NCI-H1092 (cell line): ENCODE measurements at places on chromosomes 7 and 10.

GRCh38 chr10:115164220-115164619, 71.1 kb downstream of the ATRNL1 start:
- no peak for DNase-seq

DNA sequence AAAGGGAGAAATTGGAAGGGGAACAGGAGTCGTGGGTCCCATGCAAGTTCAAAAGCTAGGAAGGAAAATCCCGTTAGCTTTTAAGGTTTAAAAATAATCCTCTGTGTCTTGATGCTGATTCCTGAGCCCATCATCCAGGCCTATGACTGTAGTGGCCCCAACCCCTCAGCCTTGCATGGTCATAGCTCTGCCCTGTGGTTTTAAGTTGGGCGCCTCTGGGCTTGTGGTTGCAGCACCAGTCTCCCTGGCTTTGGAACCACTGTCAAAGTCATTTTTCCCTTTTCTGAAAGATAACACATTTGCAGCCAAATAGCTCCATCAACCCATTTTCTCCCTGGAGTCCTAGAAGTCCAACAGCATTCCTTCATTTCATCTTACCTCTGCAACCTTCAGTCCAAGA, 13.6 kb downstream of the TMEM236 start:
- DNase-seq = no peak

- DNase-seq = peak; percentile 11
Observed at GRCh38 chr10:84256510-84257342, 11.9 kb downstream of the RGR start.

GRCh38 chr7:107843184-107843583, 40.2 kb upstream of the SLC26A3 start:
- DNase-seq = no peak

GRCh38 chr7:143382791-143383641, 1.9 kb downstream of the ZYX start:
- DNase-seq = no peak

- DNase-seq = no peak
Observed at GRCh38 chr7:144006692-144007042, 6.5 kb downstream of the OR6B1 start.

DNA sequence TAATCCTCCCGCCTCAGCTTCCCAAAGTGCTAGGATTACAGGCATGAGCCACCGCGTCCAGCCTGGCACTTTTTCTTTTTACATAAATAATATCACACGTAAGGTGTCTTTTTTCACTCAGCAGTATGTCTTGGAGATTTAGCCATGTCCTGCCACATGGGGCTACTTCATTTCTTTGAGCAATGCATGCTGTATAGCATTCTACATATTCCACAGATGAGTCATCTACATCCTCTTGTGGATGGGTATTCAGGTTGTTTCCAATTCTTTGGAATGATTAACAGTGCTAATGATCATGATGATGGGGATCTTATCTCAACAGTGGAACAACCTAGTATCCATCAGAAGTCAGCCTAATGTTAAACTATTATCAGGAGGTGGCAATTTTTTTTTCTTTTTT, 50.8 kb downstream of the ZNF503 start:
- DNase-seq = no peak

DNA sequence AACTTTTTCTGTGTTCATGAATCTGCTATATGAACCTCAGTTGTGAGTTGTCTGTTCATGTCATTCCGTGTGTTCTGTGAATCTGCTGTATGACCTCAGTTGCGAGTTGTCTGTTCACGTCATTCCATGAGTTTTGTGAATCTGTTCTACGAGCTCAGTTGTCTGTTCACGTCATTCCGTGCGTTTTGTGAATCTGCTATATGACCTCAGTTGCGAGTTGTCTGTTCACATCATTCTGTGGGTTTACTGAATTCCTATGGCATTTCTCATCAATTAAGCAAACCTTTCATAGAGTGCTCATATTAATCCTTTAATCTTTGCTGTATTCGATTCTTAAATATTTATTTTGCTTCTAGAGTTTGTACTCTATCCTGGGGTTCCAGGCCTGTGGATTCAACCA, 150.6 kb downstream of the DIP2C start:
- no peak for DNase-seq

DNA sequence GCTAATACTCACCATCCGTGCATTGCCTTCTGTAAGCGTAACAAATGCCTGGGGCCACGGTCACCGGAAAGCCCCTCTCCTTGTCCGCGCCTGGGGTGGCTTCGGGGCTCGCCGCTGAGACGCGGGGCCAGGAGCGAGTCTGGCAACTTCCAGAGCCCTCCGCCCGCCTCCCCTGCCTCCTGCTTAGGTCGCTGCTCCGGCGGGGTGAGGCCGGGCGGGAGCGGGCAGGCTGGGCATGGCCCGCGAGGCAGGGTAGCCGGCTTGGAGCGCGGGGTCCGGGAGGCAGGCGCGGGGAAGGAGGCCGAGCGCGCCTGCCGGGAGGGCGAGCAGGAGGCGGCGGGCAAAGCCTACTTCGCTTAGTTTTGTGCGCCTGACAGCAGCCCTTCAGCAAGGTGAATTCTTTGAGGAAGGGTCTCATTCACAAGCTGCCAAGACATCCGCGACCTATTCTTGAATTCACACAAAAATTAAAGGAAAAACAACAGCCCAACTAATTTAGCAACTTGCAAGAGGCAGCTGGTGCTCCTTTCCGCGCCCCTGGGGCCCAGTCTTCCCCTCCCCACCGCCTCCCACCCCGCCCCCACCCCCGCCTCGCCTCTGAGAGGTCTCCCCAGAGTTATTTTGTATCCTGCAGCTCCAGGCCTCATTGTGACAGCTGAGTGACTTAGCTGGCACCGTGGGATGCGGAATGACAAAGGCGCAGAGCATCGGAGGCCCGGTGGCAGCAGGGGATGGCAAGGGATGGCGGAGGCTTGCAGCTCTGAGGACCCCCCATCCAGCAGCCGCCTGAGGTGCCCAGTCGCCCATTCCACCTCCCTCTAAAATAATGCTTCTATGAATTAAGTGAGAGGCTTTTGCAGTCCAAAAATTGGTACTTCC, 12.8 kb upstream of the KAT6B start:
- no peak for DNase-seq

- DNase-seq = no peak
Observed at GRCh38 chr10:79411546-79412495, 33.6 kb downstream of the ZCCHC24 start.

GRCh38 chr10:4121502-4122380, 336.7 kb upstream of the KLF6 start:
- DNase-seq = no peak

DNA sequence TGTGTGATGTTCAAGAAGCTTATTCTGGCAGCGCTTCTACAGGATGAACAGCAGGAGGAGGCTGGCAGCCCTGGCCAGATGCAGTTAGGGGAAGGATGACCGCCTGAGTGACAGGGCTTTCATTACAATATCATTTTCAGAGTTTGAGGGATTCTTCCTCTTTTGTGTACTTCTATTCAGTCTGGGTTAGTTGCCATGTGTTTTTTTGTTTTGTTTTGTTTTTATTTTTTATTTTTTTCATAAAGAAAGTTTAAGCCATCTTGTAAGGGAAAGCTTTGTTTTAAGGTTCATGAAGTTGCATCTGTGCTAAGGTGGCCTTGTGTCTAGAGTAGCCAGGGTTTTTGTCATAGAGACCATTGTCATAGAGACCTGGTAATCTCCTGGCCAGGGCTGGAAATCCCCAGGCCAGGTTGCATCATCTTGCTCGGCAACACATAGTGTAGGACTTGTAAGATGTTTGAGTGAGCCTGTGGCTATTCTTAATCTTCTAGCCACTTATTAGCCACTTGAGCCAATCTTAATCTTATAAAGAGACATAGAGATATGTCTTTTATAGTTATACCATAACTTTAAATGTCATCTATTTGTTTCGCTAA, 230.5 kb upstream of the TMEM229A start:
- DNase-seq = no peak

GRCh38 chr10:44282626-44283300, 102.1 kb downstream of the CXCL12 start:
- DNase-seq = no peak

DNA sequence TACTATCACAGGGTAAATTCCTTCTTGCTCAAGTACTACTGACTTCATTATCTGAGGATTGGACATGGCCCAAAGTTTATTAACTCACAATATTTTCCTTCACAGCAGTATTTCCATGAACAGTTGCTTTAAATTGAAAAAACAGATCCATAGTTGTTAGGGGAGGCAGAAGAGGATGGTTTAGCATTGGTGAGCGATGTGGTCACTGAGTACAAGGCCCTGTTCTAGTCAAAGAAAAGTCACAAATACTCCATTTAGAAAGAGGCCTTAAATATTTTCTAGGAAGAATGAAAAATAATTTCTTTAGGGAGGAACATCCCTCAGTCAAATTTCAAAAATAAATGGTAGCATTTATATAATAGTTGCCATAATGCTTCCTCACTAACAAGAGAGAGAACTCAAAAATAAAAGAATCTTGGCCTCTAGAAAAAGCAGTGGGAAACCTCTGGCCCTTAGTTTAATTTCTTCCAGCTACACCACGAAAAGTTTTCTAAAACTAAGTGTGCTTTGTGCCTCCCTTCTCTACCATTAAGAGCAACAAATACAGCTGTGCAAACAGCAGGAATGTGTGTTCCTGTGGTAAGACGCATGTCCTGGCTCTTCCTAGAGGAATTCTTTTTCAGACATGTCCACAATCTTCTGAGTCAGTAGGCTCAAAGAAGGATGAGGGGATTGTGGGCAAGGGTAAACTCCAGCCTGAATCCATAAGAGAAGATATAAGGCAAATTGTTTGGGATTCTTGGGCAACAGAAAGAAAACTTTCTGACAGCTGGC, 105.7 kb downstream of the HOXA1 start:
- no peak for DNase-seq

DNA sequence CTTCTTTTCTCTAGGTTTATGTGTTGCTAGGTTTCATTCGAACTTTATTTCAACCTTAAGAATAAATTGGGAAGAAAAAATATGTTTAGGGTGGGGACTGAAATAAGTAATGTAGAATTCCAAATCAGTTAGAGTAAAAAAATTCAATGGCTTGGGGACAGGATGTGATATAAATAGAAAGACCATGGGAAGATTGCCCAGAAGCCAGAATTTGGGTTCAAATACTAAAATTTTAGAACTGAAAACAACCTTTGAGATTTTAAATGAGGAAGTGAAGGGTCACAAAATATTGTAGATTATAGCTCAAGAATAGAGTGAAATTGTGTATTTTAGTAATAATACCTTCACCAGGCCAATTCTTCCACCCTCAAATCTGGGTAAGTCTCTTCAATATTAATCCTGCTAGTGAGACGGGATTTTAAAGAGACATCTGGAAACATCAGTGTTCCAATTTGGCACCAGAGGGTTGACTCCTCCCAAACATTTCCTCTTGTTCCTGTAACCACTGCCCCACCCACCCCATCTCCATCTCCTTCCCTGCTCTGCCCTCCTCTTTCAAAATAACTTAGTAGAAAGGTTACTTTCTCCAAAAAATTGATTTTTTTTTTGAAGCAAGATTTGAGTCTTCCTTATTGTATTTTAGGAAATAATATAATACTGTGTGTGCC, 51.3 kb upstream of the FAM3C start:
- DNase-seq = no peak

DNA sequence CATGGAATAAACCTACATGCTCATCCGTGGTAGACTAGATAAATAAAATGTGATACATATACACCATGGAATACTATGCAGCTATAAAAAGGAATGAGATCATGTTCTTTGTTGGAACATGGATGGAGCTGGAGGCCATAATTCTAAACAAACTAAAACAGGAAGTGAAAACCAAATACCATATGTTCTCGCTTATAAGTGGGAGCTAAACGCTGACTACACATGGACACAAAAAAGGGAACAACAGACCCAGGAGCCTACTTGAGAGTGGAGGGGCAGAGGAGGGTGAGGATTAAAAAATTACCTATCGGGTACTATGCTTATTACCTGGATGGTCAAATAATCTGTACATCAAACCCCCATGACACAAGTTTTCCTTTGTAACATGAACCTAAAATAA, 68.7 kb upstream of the SEC61G start:
- no peak for DNase-seq

GRCh38 chr7:30327813-30328212, 43.4 kb downstream of the ZNRF2 start:
- no peak for DNase-seq

DNA sequence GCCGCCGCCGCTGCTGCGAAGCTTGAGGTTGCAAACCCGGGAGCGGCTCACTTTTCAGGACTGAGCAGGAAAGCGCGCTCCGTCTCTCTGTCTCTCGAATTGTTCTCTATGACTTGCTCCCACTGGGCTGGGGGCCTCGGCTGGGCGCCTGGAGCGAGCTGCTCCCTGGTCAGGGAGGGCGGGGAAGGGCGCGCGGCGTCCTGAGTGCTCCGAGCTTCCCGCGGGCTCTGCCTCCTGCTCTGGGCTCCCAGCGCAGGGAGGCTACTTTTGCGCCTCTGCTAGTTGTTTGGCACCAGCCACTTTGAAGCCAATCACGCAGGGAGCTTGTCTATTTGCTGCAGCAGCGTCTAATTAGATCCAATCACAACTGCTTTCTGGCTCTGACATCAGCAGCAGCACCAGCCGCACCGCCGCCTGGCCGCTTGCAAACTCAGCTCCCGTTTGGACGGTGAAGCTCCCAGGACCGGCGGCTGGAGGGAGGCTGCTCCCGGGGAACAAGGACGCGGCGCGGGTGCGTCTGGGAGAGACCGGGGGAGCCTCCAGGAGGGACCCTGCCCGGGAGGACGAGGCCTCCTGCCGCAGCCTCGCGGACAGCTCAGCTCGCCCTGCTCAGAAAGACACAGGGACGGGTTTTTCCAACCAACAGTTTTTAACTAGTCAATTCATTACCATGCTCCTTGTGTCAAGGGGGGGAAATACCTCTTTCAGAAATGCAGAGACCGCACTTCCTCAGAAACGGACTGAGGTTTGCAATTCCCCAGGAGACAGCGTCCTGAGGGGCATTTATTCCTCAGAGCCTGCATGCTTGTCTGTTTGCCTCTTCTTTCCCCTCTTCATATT, at the start of gene ADARB2:
Gene ADARB2 (minus strand): TSS at position 304 of the 840 bp plus-strand sequence.
- peak; percentile 94 for DNase-seq

DNA sequence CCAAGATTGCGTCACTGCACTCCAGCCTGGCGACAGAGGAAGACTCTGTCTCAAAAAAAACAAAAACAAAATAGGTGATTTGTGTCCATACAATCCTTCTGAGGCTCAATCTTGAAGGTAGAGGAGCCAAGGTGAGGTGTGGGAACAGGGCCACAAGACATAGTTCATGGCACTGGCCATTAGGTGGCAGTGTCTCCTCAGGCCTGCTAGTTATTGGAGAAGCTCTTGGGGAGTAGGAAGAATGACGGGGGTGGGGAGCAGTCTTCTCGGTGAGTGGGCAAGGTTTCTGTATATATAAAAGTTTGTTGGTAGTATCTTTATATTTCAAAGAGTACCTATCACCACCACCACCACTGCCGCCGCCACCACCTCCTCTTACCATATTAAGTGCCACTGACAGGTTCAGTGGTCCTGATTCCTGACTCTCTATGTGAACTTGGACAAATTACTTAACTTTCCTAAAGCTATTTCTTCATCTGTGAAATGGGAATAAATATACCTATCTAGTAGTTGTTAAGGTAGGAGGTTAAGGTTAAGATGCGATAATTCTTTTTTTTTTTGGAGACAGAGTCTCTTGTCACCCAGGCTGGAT, 24.0 kb downstream of the CCSER2 start:
- peak; percentile 0 for DNase-seq

- no peak for DNase-seq
Observed at GRCh38 chr10:60877777-60878120, 66.2 kb downstream of the RHOBTB1 start.

GRCh38 chr7:49091519-49091918, 167.2 kb downstream of the CDC14C start:
- no peak for DNase-seq
